Endothelial cell (in vitro differentiated cells): ENCODE measurements at places on chromosomes 2 and 18.

GRCh38 chr2:241816431-241817121, 7.6 kb downstream of the NEU4 start:
- DNase-seq, result no peak

- no peak for DNase-seq
Measured at GRCh38 chr2:236452238-236452637, 117.4 kb upstream of the ACKR3 start.

GRCh38 chr2:212709280-212709679, 170.7 kb upstream of the ERBB4 start:
- DNase-seq, result no peak

DNA sequence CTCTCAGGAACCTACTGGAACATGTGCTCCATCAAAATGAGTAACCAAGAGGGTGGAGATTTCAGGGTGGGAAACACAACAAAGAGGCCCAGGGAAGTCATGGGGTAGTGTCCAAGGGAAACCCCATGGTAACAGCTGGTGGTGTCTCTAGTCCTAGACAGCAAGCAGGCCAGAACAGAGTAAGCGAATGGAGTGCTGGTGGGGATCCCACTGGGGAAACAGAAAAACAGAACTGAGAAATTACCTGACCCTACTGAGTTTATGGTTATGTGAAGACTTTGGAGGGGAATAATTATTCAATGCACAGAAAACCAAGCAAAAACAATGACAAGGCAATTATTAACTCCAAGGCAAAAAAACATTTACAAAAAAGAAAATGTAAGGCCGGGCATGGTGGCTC, 16.9 kb downstream of the ERCC3 start:
- no peak for DNase-seq

GRCh38 chr18:13572148-13572547, 154.2 kb downstream of the FAM210A start:
- DNase-seq, result no peak

GRCh38 chr2:167653131-167653530, 594.3 kb downstream of the STK39 start:
- DNase-seq, result no peak

DNA sequence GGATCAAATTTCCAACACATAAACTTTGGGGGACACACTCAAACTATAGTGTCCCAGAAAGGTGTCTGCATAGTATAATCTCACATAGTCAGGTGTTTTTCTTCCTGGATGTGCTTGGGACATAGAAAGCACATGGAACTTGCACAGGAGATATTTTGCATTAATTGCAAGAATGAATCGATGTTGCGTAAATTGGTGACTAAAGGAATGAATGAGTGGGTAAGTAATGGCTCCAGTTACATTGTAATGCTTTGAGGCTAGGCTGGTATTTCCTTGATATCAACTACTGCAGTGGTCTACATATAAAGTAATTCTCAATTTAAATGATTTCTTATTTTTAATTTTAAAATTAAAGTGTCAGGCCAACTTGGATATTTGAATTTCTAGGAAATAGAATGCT, 53.4 kb downstream of the SH3RF3 start:
- DNase-seq, result no peak

GRCh38 chr2:14316594-14316993, 315.9 kb upstream of the LRATD1 start:
- no peak for DNase-seq

- DNase-seq, result peak; percentile 86
Measured at GRCh38 chr18:79393635-79394533, 1.8 kb upstream of the NFATC1 start.

DNA sequence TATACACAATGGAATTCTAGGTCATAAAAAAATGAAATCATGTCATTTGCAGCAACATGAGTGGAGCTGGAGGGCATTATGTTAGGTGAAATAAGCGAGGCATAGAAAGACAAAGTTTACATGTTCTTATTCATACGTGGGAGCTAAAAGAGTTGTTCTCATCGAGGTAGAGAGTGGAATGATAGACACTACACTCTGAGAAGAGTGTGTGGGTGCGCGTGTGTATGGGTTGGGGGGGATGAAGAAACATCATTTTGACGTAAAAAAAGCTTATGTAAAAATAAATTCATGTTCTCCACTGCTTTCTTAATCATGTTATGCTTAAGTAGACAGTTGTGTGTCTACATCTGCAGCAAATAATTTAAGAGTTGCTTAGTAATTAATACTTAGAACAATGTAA, 123.6 kb downstream of the ZNF804A start:
- no peak for DNase-seq

DNA sequence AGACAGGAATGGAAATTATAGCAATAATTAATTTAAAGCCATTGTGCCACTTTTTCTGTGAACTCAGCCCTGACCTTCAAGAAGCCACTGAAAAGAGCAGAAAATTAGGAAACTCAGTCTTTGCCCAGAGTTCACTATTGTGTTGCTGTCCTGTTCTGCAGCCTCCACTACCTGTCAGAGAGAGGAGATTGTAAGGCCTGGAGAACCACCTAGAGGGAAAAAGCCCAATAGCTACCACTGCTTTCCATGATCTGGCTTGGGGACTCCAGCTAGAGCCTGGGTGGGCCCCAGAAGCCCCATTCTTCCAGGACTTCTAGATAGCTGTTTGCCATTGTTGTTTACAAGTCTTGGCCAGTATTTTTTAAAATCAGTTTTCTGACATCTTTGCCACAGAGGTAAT, 176.1 kb upstream of the KLF7 start:
- peak; percentile 14 for DNase-seq

DNA sequence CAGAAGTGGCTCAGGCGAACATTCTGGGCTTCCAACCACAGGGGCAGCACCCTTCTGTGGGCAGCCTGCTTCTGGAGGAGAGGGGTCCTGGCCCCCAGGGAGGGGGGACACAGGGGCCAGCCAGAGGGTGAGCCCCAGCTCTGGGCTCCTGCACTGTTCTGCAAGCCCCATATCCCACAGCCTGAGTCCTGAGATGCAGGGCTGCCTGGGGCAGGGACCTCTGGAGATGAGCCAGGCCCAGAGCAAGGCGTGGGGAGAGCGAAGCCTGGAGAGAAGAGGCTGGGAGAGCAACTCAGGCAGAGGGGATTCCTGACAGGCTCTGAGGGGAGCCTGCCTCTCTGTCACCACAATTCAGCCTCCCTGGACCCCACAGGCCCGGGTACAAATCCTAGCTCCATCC, 13.5 kb upstream of the PRSS56 start:
- no peak for DNase-seq

DNA sequence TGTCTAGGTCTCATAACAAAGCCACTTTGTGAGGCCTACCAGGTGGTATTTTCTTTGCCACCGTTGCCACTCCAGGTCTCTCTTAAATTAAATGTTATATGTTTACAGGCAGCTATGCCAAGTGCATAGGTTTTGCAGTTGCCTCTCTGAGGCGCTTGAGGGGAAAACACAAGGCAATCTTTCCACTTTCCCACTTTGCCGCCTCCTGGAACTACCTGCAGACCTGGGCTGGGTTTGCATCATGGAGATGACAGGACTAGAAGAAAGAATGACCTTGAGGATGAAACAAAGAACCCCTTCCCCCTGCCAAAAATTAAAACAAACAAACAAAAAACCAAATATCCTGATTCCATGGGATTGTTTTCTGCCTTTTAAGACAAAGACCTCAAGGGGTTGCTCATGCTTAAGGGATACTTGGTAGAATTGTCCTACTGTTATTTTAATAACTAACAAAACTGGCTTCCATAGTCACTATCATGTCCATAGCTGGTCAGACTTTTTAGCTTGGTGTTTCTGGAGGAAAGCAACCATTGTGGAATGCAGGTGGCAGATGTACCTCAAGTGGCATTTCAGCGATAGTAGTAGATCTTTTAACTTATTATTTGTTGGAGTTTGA, 159.9 kb downstream of the PRPF40A start:
- no peak for DNase-seq

DNA sequence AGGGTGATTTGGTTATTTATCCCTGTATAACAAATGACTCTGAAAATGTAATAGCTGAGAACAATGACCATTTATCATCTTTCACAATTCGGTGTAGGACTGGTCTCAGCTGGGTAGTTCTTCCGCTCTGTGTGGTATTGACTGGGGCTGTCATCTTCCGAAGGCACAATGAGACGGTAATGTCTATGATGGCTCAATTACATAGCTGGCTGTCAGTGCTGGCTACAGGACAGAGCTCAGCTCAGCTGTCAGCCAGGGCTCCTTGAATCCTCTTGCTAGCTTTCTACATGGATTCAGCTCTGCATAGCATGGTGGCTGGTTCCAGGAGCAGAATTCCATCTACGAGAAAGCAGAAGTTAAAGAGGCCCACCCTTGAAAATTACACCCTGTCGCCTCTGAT, 483.8 kb downstream of the TDRD15 start:
- DNase-seq, result no peak

GRCh38 chr2:23525137-23525765, 140.3 kb downstream of the KLHL29 start:
- no peak for DNase-seq

DNA sequence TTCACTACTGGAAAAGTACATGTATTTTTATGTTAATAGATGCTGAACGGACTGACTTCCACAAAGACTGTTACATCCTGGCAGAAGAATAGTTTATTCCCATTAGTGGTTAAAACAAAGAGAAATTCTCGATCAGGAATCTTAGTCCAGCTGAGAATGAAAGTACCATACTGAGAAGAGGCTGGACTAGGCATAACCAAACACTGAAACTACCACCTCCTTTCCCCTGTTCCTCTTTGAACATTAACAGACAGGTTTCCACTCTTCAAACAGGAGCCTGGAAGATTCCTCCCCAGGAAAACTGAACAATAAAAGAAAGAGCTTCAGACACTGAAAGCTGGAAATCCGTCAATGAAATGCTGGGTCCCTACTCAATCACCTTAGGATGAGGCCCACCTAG, 25.8 kb downstream of the LDAH start:
- no peak for DNase-seq

GRCh38 chr2:239600650-239601049, 199.8 kb upstream of the HDAC4 start:
- no peak for DNase-seq

GRCh38 chr2:176569574-176569973, 300.3 kb downstream of the MTX2 start:
- DNase-seq, result no peak

DNA sequence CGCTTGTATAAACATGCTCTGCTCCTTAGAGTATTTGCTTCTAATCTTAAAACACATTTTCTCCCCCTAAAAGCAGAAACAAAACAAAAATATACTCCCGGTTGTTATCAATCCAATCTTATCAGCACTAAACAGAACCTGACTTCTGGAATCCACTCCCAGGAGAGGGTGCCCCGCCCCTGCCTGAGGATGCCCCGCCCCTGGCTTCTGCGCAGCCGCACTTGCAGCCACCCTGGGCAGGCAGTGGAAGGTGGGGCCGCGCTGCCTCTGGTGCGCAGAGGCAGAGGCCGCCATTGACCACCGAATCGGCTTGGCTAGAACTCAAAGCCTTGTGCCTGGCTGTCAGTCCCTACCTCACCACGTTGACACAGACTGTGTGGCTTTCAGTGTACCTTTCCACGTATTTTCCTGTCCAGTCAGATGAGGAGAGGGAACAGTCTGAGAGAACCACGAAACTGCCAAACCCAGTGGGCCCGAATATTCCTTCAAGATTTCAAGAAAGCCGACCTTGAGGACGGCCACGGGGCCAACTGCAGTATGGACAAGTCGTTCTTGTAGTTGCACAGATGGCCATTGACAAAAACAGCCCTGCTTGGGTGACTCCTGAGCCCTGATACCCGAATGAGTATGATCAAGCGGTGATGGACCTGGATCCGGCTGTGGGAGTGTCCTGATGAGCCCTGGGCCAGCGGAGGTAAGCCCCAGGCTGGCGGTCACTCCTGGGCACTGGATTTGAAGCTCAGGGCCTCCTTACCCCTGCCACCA, 46.2 kb upstream of the ARHGAP28 start:
- no peak for DNase-seq

- no peak for DNase-seq
Measured at GRCh38 chr2:144516411-144516980, 3.4 kb downstream of the ZEB2 start.

DNA sequence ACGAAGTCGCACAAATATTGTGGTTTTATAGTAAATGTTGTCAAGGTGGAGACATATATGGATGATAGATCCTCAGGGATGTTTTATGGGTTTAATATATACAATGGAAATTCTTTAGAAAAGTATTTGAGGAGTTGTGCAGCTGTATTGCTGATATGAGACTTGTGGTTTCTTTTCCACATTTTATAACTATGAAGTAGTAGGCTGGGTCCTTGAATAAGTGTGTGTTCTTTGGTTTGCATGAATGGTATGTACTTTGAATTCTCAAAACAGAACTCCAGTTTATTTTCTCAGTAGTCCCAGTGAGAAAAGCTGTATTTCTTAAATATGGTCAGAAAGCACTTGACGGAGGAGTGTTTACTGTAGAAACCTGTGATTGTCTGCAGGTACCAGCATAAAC, 42.4 kb downstream of the PLCL1 start:
- no peak for DNase-seq

DNA sequence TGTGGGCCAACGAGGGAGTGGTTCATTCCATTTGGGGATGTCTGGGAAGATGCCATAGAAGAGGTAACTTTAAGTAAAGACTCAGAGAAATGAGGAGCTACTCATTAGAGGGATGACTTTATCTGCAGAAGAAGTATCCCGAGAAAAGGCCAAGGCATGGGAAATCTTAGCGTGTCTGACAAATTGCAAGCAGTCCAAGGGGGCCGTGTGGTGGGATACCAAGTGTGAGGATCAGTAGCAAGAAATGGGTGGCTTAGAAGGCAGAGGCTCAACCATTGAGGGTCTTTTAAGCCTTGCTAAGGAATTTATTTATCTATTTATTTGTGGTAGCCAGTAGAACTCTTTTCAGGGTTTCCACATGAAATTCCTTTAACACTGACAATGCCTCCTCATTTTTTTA, 436.4 kb downstream of the RNF144A start:
- DNase-seq, result no peak

GRCh38 chr2:107687073-107687472, 139.6 kb upstream of the RGPD4 start:
- DNase-seq, result no peak

GRCh38 chr2:175627405-175627804, 374.7 kb downstream of the LNPK start:
- DNase-seq, result no peak

DNA sequence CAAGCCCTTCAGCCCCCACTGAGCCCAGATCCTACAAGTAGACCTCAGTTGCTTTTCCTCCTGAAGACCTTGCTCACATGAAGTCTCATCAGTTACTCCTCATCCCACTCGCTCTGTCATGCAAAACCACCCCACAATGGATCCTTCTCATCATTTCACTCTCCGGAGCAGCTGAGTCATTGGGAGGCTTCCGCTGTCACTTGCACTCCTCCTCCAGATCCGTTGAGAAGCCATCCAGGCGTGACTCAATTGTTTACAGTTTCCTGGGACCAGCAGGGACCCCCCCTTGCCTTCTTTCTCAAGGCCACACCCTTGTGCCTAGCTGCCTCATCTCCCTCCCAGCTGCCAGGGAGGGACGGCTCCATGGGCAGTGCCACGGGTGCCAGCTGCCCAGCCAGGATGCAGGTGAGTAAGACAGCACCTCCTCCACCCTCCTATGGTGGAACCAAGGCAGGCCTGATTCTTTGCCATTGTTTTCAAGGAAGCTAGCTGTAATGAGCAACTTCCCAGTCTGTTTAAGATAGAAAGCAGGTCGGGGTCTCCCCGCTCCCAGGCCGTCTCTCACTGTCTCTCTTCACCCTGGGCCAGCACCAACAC, 16.3 kb downstream of the GPR55 start:
- no peak for DNase-seq

GRCh38 chr2:46845542-46846486, 69.8 kb downstream of the MCFD2 start:
- no peak for DNase-seq
